Ureter (tissue), 1 donor: ENCODE measurements at places on chromosomes 7 and 10.
A peak's percentile ranks its signal among the peaks of the same experiment; 100 is the strongest.

GRCh38 chr7:103626776-103627175 lies 180.8 kb upstream of the SLC26A5 start:
- no peak for DNase-seq

DNA sequence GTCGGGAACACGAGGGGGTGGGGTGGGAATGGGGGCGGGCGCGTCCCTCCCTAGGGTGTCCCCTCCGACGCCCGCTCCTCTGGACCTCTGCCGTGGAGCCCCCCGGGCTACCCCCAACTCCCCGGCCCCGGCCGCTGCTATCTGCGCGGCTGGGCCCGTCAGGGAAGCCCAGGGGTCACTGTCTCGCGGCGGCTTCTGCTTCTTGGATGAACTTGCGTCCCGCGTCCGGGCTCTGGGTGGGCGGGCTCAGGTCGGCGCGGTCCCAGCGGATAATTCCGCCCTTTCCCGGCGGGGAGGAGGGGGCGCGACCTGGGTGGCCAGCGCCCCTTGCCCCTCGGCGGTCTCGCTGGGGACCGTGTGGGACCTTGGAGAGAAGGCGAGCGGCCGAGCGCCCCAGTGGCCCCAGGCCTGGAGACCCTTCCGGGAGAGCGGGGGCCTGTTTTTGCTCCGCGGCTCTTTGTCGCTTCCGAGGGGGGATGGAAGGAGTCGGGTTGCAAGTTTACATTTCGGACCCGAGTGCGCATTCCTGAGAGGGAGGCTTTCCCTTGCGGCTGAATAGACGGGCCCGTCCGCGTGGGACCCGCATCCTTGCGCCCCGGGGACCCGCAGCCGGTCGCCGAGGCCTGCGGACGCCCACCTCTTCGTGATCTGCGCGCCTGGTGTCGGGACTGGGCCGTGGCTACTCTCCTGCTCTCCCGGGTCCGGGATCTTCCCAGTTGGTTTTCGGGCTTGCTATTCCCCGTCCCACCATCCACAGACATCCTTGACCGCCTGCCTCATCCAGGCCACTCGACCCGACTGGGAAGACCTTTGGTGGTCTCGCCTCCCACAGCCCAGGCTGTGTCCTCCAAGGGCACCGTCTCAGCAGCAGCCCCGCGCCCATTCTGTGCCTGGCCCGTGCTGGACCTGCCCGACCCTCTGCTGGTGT lies 812 bp downstream of the DOCK1 start:
- DNase-seq: no peak

GRCh38 chr7:41003611-41003940 lies 699.3 kb downstream of the INHBA start:
- no peak for DNase-seq

GRCh38 chr10:44963772-44964633 lies 4.4 kb downstream of the RASSF4 start:
- DNase-seq: peak; percentile 54
